ENCODE measurements at places on chromosomes 6 and 20. TPM values are rescaled to one million over a fixed set of nuclear protein-coding genes. Genes with fewer than 3 reads are reported as not detected.

DNA sequence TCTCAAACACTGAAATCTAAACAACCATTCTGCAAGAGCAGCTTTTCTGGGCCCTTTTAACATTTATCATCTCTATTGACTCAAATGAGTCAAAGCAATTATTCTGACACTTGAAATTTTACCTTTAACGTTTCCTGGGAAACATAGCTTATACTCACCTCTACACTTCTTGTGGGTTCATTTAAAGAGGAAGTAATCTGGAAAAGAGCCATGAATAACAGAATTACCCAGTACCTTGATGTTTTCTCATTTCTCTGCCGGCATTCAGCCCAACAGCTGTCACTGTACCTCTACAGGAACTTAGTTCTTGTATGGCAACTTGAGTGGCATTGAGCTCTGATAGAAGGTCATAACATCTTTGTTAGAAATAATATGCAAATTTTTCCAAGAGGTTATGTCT lies 272.2 kb downstream of the KCNQ5 start:
- no peak for DNase-seq

DNA sequence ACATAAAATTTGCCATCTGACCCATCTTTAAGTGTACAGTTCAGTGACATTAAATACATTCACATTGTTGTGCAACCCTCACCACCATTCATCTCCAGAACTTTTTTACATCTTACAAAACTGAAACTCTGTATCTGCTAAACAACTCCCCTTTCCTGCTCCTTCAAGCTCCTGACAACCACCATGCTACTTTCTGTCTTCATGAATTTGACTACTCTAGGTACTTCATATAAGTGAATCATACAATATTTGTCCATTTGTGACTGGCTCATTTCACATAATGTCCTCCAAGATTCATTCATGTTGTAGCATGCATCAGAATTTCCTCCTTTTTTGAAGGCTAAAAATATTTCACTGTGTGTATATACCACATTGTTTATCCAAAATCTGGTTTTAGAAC lies 86.9 kb upstream of the SMLR1 start:
- DNase-seq, result no peak

DNA sequence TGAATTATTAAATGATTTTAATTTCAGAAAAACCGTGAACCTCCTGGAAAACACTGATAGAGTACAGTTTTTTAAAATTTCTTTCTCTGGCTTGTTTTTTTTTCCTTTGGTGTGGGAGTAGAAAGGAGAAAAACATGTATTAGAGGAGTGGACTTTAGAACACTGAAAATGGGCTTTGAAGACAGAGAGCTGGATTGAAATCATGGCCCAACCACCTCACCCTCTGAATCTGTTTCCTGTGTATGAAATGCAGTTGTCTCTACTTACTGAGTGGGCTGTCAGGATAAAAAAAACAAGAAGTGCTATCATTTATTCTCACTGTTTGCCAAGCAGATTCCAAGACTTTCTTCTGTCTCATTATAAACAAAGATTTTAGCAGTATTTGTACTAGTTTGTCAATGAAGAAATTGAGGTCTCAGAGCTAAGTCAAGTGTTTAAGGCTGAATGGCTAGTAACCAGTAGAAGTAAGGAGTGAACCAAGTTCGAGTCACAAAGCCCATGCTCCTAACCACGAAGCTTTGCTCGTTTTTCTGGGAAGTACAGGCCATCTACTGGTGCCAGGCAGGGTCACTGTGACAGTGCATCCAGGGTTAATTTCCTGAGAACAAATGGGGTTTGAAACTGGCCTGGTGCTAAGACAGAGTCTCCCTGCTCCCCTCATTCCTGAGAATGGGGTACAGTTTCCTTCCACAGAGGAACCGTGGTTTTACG lies 256.4 kb downstream of the TMEM242 start:
- no peak for DNase-seq

ITPA gene
- 72.1 TPM for total RNA-seq

BPIFA1 gene
- total RNA-seq, result not detected

Measured in glutamatergic neuron (in vitro differentiated cells).